Amygdala (tissue), 56 donors: ENCODE measurements at places on chromosomes 1 and 21.

DNA sequence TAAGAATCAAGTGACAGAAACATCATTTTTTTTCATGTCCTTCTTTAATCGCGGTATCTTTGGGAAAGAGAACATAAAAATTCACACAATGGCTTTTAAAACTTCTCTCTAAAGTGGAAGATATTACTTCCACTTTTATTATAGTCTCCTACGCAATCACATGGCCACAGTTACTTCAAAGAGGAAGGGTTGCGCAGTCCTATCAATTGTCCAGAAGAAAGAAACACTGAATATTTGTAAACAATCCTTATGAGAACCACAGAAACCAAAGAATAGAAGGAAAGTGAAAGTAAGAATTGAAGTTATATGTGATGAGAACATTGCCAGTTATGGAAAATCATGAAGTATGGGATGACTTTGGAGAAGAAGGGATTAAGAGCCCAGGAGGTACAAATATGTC lies 32.6 kb downstream of the CFH start:
- DNase-seq, result no peak

DNA sequence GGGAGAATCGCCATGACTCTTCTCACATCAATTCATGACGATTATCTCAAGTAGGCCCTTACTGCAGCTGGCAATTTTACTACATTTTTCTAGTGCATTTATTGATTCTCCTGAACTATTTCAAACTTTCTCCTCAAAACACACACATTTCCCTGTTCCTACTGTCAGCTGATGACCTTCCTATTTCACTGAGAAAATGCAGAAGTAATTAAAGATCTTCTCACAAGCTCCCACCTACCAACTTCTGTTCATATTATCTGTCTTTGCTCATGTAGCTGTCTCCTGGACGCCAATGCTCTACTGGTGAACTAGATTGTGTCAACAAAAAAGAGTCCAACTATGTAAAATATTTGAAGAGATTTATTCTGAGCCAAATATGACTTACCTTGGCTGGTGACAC lies 36.4 kb upstream of the FASLG start:
- DNase-seq, result no peak

DNA sequence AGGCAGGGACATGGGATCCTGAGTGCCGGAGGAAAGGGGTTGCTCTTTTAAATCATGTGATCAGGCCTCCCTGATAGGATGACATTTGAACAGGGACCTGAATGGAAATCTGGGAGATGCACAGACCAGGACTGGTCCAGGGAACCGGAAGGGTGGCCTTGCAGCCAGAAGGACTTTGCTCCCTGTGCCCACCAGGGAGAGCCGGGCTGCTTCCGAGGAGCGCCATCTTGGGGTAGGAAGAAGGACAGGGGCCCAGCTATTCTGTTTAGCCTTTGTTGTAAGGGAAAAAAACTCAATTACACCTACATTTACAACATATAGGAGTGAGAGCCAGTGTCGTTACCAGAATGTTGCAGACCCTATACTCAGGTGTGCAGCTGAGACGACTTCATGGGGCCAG lies 5.5 kb downstream of the KLHDC7A start:
- no peak for DNase-seq

GRCh38 chr1:11463177-11463576 lies 15.8 kb upstream of the DISP3 start:
- no peak for DNase-seq

DNA sequence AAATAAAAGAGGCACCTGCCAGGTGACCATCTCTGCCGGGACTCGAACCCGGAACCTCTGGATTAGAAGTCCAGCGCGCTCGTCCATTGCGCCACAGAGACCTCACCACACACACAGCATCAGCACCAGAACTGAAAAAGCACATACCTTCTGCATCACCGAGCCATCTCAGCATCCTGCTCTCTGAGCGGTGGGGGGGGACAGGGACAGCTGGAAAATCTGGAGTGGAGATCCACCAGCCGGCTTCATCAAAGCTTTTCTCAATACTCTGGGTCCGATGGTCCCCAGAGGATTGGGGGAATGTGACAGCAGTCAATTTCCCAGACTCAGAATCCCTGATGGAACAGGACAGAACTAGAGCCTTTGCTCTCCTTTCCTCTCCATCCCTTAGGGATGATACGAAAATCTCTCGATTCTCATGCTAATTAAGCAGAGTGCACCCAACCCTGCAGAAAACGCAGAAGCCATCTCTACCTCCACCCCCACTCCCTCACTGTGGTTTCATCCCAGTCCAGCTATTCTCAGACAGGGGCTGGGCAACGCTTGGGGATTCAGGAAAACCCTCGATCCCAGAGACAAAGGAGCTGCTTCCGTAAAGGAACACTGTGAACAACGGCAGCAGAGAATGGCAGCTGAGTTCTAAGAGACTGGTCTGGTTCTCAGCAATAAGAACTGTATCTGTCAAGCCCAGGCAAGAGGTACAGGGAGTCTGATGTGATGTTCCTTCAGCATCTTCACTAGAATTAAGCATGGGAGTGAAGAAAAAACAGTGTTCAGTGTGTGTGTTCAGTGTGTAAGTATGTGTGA lies 29.6 kb upstream of the CADM3 start:
- DNase-seq, result peak; percentile 54

DNA sequence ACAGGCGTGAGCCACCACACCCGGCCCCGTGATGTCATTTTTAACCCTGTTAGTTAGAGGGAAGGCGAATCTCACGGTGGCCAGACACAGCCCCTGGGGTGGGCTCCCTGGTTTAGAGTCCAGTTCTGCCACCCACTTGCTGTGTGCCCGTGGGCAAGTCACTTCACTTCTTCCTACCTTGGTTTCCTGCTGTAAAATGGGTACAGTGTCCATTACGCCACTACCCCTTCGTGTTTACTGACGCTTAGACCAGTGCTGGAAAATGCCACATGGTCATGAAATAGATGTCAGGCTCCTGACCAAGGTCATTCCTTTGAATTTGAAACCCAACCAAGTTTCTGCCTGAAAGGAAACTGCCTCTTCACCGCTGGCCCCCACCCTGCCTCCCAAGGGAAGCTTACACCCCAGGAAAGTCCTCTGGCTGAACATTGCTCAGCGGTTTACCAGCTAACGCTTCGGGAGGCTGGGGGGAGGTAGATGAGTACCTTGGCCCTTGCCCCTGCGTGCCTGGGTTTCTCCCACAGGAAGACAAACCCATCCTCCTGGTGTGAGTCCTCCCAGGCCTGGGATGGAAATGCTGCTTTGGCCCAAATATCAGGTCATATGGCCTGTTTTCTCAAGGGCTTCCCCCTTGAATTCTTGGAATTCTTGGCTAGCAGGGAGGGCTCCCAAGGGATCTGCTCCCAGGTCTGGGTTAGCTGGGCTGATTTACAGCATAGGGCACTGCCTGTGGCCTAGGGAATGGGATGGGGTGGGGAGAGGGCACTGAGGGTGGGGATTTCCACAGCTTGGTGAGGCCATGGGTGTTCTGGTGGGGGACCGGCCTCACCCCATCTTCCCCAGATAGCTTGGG lies 7.6 kb upstream of the AADACL4 start:
- DNase-seq, result no peak

GRCh38 chr21:38376235-38376634 lies 119.4 kb downstream of the KCNJ15 start:
- DNase-seq, result no peak

GRCh38 chr1:169925505-169926482 lies 32.1 kb upstream of the SCYL3 start:
- no peak for DNase-seq

GRCh38 chr21:29661672-29662442 lies 277.9 kb downstream of the GRIK1 start:
- DNase-seq, result no peak

DNA sequence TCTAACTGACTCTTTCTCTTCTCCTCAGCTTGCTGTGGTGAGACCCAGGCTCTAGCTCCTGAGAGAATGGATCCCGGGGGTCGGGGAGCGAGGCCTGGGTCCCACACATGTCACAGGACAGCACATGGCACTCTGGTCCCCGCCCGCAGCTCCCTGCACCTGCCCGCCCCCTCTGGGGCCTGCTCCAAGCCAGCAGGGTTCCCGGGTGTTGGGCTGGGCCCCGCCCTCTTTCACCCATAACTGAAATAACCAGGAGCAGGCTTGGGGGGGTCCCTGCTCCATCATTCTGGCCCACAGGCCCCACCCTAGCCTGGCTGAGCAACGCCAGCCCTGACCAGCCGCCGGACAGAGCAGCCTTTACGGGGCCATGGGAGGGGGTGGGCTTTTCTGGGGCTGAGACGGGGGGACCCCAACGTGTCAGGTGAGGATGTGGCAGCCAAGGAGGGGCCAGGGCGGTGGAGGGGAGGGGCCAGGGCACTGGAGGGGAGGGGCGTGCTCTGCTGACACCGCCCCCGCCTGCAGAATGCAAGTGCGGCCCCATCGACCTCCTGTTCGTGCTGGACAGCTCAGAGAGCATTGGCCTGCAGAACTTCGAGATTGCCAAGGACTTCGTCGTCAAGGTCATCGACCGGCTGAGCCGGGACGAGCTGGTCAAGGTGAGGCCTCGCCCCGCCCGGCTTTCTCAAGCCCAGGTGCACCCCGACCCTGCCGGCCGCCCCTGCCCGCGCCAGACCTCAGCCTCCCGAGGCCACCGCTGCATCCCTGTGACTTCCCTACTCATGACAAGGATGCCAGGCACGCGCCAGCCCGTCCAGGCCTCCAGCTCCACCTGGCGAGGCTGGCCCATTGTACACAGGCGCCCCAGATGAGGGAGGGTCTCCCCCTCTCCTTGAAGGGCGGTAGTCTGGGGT lies 19.4 kb downstream of the COL6A1 start:
- no peak for DNase-seq

DNA sequence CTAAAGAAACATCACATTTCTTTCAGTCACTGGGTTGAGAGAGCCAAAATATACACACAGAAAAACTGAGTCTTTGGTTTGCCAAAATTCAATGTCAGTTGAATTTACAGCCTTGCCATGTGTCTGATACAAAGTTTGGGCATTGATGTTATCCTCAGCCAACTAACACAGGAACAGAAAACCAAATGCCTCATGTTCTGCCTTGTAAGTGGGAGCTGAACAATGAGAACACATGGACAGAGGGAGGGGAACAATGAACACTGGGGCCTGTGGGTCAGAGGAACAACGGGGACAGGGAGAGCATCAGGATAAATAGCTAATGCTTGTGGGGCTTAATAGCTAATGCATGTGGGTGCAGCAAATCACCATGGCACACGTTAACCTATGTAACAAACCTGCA lies 39.6 kb upstream of the C21orf91 start:
- DNase-seq, result peak; percentile 8

DNA sequence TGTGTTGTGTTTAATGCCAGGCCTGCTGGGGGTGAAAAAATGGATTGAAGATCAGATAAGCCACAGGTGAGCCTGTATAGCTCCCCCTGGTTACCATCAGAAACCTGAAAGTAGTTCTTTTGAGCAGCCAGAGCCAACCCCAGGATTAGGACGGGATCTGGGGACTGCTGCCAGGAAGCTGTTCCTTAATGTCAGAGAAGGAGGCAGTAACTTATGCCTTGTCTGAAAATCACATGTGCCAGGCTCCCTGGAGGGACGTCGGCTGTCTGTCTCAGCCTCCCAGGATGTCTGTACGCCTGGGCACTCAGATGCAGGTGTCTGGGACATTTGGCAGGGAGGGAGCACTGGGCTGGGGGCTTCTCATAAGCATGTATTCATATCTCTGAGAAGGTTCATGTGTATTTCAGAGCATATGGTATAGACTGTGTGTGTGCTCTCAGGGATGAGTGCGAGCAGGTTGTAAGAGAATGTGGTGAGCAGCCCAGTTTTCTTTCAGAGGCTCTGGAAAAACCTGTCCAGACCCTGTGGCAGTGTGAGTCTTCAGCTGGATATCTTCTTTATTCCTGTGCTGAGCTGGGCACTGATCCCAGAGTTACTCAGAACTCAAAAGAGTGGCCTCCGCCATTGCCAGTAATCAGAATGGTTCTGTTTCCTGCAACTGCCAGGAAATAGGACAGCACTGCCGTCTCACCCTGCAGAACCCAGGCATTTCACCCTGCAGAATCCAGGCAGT lies 2.8 kb downstream of the FAM43B start:
- peak; percentile 50 for DNase-seq

DNA sequence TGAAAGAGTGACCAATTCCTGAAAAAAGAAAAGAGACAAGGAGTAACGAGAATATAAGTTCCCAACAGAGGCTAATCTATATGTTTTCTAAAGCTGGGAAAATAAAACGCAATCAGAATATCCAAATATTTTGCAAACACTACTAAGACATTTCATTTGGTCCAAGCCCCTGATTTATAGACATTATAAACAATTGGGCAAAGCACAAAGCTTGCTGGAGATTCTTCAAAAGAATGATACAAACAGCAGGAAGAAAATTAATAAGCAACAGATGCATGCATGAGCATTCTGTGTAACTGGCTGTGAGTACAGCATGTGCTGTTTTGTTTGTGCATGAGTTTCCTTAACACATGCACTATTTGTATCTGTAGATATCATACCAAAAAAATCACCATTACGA lies 552.9 kb downstream of the LTN1 start:
- DNase-seq, result no peak

- no peak for DNase-seq
Measured at GRCh38 chr1:39021426-39021825, 4.7 kb upstream of the NDUFS5 start.

GRCh38 chr21:42395302-42395701 lies 550 bp downstream of the TMPRSS3 start:
- DNase-seq, result no peak

DNA sequence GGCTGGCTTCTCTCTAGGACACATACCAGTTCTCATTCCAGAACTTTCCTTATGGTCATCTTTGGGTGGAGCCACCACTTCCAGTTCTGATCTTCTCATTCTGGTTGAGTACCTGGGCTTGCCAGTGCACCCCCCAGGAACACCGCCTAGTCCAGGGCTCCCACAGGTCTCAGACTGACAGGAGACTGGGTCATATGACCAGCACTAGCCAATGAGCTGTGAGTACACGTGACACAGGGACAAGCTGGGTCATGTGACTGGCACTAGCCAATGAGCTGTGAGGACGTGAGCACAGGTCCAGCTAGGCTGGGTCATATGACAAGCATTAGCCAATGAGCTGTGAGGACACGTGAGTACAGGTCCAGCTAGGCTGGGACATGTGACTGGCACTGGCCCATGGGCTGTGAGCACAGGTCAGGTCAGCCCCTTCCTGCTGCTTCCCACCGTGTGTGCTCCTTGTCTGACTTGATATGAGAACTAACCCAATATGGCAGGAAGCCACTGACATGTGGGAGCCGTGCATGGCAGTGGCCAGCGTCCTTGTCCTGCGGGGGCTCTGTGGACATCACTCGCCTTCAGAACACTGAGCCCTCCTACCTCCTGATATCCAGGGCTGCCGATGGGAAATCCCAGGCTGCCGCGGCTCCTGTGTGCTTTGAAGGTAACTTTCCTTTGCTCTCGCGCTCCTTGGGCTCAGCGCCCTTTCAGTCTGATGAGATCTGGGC lies 22.7 kb downstream of the KRTAP10-1 start:
- peak; percentile 33 for DNase-seq

GRCh38 chr1:56098946-56099345 lies 480.4 kb downstream of the PLPP3 start:
- DNase-seq, result no peak

GRCh38 chr1:94061513-94062443 lies 59.2 kb downstream of the ABCA4 start:
- peak; percentile 34 for DNase-seq

GRCh38 chr21:17730782-17731181 lies 88.4 kb downstream of the C21orf91 start:
- no peak for DNase-seq

- DNase-seq, result no peak
Measured at GRCh38 chr1:185152187-185152767, 4.5 kb downstream of the TRMT1L start.
